Stomach (tissue), 19 donors: ENCODE measurements at places on chromosomes 3 and 15. TPM values are rescaled to one million over a fixed set of nuclear protein-coding genes. Genes with fewer than 3 reads are reported as not detected.

- H3K27me3 ChIP-seq = no peaks in the 10 kb centered on the region
- no peak for DNase-seq
- no peaks in the 10 kb centered on the region for H3K4me1 ChIP-seq
- no peak overlapping the region for H3K4me3 ChIP-seq
- no peak overlapping the region for H3K27ac ChIP-seq
Measured at GRCh38 chr3:45528429-45528828, 66.1 kb upstream of the LIMD1 start.

DNA sequence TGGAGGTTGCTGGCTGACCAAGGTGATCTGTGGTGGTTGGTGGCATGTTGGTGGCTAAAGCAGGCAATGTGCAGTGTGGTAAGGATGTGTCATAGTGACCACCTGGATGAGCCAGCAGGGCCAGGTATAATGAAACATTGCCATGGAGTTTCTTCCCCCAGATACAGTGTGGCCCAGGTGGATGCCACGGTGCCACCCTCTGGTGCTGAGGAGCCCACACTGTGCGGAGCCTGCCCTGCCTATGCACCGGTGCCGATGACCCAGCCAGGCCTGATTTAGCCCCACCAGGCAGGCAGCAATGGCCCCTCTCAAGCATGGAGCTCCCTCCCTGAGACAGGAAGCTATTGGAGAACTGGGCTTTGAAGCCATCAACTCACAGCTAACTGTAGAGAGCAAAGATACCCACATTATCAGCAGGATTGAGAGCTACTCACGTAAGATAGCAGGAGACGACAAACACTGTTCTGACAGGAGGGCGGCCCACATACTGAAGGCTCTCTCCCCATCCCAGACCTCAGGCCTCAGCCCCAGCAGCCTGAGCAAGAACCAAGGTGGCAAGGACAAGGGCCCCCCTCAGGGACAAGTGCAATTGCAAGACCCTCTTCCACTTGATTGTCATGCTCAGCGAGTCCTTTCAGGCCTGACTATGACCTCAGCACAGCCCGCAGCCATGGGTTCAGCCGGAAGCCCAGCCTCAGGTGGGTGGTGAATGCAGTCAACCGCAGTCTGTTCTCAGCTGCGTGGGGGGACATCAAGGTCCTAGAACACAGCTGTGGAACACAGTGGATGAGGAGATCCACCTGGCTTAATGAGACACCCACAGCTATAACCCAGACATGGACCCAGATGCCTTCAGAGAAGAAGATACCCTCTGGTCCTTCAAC is 82.8 kb upstream of the CDV3 start:
- H3K4me3 ChIP-seq = no peak overlapping the region
- H3K4me1 ChIP-seq = no peaks in the 10 kb centered on the region
- no peaks in the 10 kb centered on the region for H3K27me3 ChIP-seq
- no peaks in the 10 kb centered on the region for H3K36me3 ChIP-seq
- DNase-seq = no peak
- peak overlapping the region; percentile 24 for H3K27ac ChIP-seq

Gene ACTRT3
- not detected for total RNA-seq

Gene BHLHE40
- total RNA-seq = 26.6 TPM

Gene SCAANT1
- total RNA-seq = not detected
